ENCODE measurements at places on chromosomes 11 and 22.

- no peak for DNase-seq
Observed at GRCh38 chr11:17599460-17599925, 52.4 kb downstream of the OTOG start.

- peak; percentile 54 for DNase-seq
Observed at GRCh38 chr11:129278586-129279319, 86.6 kb upstream of the ARHGAP32 start.

DNA sequence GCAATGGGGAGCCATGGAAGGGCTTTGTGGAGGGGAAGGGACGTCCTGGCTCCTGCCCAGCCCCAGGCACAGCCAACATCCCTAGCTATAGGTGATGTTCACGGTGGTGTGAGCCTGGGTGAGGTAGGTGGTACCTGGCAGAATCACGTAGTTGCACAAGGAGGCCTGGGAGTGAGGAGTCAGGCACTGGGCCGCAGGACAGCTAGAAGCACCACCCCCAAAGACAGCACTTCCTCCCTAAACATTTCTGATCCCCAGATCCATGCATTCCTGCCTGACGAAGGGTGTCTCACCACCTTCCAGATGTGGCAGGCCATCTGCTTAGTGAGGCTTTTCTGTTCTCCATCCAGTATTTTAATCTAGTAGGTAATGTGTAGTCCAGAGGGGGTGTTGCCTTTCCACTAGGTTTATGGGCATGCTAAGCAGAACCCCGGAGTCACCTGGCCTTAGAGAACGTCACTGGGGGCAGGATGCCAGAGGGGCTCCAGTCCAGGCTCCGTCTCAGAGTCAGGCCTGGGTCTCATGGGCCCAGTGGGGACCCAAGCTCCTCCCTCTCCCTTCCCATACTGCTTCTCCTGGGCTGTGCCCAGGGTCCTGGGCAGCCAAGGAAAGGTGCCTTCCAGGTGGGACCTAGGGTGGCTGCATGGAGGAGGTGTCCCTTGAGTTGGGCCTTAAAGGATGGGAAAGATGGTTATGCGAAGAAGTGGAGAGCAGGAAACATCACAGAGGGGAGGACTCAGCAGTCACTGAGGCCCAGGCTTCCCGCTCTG is 56.2 kb downstream of the OTOG start:
- DNase-seq = no peak

GRCh38 chr11:94305146-94305545 is 766 bp downstream of the IZUMO1R start:
- DNase-seq = no peak

- DNase-seq = no peak
Observed at GRCh38 chr22:41256254-41257253, 15.8 kb upstream of the CHADL start.

GRCh38 chr11:105224482-105225253 is 85.1 kb upstream of the CARD18 start:
- no peak for DNase-seq

GRCh38 chr11:132943357-132943705 is 589.0 kb downstream of the OPCML start:
- DNase-seq = no peak

DNA sequence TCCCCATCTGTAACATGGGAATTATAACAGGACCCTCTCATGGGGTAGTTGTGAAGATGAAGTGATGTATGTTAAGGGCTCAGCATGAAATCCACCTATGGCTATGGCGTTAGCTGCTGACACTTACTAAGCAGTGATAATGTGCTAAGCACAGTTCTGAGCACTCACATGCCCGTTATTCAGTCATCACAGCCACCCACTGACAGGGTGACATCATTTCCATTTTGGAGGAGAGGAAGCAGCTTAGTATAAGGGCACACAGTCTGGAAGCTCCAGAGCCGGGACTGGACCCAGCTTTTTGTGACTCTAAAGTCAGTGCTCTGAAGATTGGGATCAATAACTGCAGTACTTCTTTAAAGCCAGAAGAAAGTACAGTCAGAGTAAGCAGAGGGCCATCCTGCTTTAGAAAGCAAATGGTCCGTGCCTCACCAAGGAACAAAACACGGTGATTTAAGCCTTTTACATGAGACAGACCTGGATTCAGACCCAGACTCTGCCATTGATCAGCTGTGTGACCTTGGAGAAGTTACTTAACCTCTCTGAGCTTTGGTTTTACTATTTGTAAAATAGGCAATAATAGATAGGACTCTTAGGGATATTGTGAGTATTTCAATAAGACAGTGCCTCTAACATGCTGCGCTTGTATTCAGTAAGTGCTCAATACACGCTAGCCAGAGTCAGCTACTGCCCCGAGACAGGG is 61.5 kb downstream of the SGSM1 start:
- DNase-seq = no peak

- DNase-seq = no peak
Observed at GRCh38 chr11:2687223-2687530, 12.6 kb downstream of the KCNQ1OT1 start.

GRCh38 chr11:94665116-94665659 is 98.0 kb downstream of the PIWIL4 start:
- peak; percentile 62 for DNase-seq

DNA sequence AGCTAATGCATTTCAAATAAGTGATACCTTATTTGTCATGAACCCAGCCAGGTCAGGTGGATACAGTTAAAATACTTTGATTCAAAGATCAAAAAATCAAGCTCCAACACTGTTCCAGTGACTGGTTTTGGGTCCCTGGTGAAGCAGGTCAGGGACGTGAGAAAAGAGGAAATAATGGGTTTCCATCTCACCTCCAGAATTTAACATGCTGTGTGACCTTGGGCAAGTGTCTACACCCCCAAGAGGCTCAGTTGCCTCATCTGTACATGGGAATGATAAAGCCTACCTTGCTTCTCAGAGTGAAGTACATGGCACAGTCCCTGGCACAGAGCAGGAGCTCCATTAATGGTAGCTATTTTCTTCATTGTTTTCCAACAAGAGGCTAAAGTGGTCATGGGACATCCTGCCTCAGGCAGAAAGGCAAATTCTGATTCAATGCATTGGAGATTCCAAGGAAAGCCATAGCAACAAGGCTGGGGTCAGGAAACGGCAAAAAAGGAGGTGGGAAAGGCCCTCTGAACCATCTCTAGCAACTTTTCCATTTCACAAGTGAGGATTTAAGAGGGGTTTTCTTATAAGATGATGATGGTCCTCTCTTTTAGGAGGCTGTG is 108.5 kb downstream of the CSNK2A3 start:
- DNase-seq = no peak

DNA sequence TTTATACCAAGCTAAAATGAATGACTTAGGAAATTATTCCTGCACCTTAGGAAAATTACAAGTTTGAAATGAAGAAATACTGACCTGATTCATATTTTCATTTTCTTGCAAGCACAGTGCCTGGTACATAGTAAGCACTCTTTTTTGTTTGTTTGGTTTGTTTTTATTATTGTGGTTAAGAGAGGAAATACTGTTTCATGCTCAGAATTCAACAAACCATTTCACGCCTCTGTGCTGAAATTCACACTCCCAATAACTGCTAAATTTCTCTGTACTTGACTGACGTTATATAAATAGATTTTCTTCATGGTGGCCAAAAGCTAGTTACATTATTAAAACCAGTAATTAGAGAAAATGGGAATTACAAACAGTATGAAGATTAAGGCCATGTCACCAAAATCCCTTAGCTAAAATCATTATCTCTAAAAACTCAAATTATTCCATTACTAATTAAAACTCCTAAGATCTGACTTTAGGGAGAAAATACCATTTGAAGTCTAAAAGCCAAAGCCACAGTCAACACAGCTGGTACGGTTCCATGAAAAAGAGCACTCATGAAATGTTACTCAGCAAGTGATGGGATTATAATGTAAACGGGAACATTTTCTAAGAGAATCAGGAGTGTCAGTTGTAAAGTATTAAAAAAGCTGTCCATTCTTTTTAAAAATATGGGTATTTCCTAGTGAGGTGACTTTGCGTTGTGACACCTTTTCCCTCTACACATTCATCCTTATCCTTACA is 77.8 kb upstream of the DDI1 start:
- DNase-seq = no peak

GRCh38 chr11:93028960-93029522 is 59.6 kb downstream of the MTNR1B start:
- no peak for DNase-seq

DNA sequence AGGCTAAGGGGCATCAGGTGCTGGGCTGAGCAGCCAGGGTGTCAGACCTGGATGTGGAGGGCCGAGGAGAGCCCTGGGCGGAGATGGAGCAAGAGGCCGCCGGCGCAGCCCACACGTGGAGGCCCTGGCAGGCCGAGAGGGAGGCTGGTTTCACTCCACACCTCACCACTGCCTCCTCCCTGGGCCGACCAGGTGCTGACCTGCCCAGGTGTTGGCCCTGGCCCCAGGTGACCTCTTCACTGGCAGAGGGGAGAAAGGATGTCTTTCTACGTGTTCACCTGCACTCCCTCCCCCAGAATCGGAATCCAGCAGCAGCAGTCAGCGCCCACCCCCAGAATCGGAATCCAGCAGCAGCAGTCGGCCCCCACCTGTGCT is 781 bp downstream of the ANO9 start:
- DNase-seq = peak; percentile 25

DNA sequence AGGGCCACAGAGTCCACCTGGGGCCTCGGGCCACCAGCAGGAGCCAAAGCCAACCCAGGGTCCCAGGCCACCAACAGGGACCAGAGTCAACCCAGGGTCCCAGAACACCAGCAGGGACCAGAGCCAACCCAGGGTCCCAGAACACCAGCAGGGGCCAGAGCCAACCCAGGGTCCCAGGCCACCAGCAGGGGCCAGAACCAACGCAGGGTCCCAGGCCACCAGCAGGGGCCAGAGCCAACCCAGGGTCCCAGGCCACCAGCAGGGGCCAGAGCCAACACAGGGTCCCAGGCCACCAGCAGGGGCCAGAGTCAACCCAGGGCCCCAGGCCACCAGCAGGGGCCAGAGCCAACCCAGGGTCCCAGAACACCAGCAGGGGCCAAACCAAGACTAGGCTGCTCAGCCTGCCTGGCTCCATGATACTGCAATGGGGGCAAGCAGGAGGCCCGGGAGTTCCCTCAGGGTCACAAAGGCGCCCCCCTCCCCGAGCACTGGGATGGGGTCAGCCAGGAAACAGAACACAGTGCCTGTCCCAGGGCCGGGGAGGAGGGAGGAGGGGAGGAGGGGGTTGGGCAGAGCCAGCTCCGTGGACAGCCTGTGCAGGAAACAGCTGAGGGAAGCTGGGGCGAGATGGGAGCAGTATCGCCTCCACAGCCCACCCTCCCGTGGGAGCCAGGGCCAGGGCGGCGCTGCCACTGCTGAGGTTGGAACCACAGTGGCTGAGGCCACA is 62.0 kb upstream of the PRR5 start:
- DNase-seq = no peak

DNA sequence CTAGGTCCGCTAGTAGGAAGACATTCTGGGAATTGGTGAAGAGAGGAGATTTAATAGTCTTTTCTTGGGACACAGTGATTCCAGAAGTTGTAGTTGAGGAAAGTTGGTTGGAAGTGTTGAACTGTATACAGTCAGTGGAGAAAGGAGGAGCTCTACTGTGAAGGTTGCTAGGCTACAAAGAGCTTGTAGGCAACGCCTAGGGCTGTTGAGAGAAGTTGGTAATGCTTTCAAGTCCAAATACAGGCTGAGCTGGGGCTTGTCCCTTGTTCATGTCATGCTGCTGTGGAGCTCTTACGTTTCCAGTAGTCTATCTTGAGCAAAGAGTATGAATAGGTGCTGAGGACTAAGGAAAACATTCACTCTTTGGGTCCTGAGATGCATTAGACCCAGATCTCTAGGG is 1.1 kb downstream of the TBCEL start:
- peak; percentile 18 for DNase-seq

GRCh38 chr11:85809863-85810262 is 1.1 kb downstream of the SYTL2 start:
- peak; percentile 57 for DNase-seq

DNA sequence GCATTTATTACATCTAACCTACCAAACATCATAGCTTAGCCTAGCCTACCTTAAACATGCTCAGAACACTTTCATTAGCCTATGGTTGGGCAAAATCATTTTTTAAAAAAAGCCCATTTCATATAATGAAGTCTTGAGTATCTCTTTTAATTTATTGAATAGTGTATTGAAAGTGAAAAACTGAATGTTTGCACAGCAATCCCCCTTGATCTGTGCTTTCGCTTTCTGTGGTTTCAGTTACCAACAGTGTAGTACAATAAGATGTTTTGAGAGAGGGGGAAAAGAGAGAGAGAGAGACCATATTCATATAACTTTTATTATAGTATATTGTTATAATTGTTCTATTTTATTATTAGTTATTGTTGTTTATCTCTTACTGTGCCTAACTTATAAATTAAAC is 8.4 kb upstream of the MAP6 start:
- DNase-seq = no peak

DNA sequence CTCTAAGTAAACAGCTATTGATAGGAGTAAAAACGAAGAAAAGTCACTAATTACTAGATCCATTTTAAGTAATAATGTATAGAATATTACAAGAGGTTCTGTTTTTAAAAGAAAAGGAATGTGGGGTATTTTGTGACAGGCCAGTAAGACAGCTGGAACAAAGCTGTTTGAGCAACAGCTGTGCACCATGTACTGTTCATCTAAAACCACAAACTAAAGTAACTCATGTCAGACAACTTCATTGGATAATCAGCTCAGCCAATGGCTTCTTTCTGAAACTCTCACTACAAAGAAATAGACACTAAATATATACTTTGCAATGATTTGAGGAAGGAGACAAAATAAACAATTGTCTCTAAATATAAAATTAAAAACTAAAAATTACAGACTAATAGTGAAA is 16.1 kb downstream of the RRAS2 start:
- DNase-seq = no peak

DNA sequence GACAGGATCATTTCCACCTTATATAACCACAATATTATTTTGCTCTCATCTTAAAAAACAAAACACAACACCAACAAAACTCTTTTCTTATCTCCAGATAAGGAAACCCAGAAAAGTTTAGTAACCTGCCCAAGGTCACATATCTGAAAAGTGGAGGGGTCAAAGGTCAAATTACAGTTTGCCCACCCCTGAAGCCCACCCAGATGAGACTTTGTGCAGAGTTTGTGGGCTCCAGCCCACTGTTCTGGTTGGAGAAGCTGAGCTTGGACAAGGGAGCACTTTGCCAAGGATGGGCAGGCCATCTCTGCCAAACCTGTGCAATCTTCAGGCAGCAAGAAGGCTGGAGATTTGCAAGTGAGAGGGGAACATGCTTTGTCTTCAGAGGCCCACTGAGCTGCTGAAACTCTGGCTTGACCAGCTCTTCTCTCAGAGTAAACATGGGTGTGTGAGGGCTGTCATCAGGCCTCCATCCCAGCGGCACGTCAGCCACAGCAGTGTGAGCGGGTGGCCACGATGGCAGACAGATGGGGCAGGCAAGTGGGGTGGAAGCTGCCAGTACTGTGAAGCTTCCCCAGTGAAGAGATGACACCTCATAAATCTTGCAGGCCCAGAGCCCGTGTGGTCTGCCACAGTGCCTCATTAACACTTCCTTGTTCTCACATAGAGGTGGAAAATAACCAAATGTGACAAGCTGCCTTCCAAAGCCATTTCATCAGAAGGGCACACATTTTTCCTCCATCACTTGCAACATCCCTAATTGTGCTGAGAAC is 111.8 kb downstream of the CCDC81 start:
- DNase-seq = peak; percentile 25

All from HT-29 (cell line).